ENCODE measurements at places on chromosomes 7 and 10. TPM values are rescaled to one million over a fixed set of nuclear protein-coding genes. Genes with fewer than 3 reads are reported as not detected.

DNA sequence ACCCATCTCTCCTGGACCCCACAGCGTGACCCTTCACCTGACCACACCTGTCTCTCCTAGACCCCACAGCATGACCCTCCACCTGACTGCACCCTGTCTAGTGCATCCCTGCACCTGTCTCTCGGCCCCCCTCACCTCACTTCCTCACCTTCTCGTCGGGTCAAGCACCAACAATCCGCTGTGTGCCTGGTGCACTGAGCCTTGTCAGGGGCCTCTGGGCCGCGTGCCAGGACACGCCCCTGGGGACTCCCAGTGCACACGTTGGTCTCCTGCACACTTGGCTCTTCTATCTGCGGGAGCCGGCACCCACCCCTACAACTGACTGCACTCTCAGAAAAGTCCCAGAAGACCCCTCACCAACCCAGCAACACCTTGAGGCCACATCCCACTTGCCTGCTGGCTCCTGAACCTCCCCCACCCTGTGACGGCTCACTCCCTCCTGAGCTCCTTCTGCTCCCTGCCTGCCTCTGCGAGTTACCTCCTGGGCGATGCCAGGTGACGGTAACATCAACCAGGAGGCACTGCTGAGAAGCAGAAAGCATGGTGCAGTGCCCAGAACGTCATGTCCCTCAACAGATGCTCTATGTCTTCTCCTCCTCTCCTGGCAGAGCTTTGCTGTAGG lies 147.6 kb downstream of the DIP2C start:
- no peak for DNase-seq
- no peak overlapping the region for H3K27ac ChIP-seq
- H3K4me1 ChIP-seq, result peaks cover 7% of the 10 kb centered on the region
- no peak overlapping the region for H3K4me3 ChIP-seq
- H3K27me3 ChIP-seq, result peaks cover 72% of the 10 kb centered on the region

GRCh38 chr7:75712517-75713361 lies 26.0 kb downstream of the HIP1 start:
- no peak overlapping the region for H3K27ac ChIP-seq
- peaks cover 6% of the 10 kb centered on the region for H3K36me3 ChIP-seq
- H3K4me3 ChIP-seq, result no peak overlapping the region
- DNase-seq, result no peak

DNA sequence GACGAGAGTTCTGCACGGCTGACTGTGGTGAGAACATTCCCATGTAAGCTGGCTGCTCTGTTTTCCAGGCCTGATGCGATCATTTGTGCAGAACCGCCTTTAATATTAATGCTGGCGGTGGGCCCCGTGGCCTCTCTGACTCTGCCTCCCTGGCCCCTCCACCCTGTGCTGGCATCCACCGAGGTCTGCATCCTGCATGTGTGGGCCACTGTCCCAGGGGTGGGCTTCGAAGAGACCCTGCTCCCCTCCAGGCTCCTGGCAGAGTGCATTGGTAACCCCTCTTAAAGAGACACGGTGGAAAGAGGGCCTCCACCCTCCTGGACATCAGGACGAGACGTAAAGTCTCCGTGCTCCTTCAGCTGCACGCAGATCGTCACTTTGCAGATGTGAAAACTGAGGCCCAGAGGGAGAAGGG lies 67.3 kb upstream of the FAM20C start:
- no peak overlapping the region for H3K4me3 ChIP-seq
- no peaks in the 10 kb centered on the region for H3K36me3 ChIP-seq
- no peaks in the 10 kb centered on the region for H3K27me3 ChIP-seq
- no peak overlapping the region for H3K27ac ChIP-seq

- no peaks in the 10 kb centered on the region for H3K4me1 ChIP-seq
- H3K4me3 ChIP-seq, result no peak overlapping the region
- H3K27me3 ChIP-seq, result no peaks in the 10 kb centered on the region
- DNase-seq, result no peak
- no peaks in the 10 kb centered on the region for H3K36me3 ChIP-seq
- H3K27ac ChIP-seq, result no peak overlapping the region
These were observed 218.9 kb upstream of the SORCS1 start for GRCh38 chr10:107383357-107383756.

The ZNF775 gene
- 4.0 TPM for total RNA-seq

The GBX1 gene
- total RNA-seq, result not detected
